Stromal cell of bone marrow (primary cell): ENCODE measurements at places on chromosomes 2 and 18.
A peak's percentile ranks its signal among the peaks of the same experiment; 100 is the strongest.

DNA sequence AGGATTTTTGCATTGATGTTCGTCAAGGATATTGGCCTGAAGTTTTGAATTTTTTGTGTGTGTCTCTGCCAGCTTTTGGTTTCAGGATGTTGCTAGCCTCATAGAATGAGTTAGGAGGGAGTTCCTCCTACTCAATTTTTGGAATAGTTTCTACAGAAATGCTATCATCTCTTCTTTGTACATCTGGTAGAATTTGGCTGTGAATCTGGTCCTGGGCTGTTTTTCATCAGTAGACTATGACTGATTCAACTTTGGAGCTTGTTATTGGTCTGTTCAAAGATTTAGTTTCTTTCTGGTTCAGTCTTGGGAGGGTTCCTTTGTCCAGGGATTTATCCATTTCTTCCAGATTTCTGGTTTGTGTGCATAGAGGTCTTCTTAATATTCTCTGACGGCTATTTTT, 166.7 kb downstream of the ST6GAL2 start:
- DNase-seq: no peak

DNA sequence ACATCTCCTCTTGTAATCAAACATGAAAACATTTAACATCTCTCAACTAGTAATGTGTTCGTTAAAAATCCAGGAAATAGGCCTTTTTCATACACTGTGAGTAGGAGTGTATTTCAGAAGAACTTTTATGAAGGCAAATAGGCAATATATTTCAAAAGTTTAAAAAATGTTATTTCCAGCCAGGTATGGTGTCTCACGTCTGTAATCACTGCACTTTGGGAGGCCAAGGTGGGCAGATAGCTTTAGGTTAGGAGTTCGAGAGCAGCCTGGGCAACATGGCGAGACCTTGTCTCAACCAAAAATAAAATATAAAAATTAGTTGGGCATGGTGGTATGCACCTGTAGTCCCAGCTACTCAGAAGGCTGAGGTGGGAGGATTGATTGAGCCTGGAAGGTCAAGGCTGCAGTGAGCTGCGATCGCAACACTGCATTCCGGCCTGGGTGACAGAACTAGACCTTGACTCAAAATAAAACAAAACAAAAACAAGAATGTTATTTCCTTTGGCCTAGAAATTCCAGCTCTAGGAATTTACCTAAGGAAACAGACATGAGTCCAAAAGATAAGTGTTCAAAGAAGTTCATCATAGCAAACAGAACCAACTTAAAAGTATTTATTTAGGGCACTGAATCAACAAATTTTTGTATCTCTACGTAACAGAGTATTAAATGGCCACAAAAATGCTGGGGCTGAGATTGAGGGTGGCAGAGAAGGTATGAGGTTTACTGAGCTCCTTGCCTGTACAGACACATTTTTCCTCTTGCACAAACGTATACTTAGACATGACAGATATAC, 14.9 kb downstream of the RBKS start:
- no peak for DNase-seq

DNA sequence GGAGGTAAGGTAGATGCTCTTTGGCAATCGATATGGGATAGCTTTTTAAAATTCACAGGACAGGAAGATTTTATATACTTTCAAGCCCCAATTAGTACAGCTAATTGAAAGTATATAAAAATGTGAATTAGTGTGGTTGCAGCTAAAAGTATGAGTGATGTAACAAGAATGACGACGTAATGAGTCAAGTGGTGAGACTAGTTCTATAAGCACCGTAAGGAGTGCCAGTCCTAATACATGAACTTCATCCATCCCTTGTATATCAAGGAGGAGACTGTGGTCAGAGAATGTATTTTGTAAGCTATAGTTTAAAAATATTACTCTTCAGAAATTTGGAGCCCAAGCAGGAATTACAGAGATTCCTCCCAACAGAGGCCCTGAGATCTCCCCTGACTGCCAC, 25.8 kb downstream of the DNAJC27 start:
- no peak for DNase-seq

DNA sequence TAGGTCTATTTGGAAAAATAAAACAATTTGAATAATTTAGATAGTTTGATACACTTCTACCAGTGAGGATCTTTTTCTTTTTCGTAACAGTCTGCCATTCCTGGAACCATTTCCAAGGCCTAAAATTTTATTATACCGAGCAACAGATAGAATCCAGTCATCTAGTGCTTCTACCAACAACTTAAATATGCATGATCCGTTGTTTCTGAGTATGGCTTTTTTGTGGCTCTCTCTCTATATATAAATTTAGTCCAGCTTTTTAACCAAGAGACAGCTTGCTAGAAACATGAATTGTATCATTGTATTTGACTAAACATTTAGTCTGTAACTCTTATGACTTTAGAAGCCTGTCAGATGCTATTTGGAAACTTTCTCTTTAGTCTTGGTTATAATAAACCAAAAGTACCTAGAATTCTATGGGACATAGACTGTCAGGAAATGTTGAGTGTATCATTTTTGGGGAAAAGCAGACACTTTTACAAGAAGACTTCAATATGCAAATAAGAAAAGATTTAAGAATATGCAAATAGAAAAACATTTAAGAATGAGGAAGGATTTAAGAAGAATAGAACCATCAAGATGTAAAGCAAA, 161.4 kb downstream of the ZEB2 start:
- no peak for DNase-seq

- no peak for DNase-seq
These were observed 11.1 kb upstream of the MYL12A start for GRCh38 chr18:3236470-3236869.

- no peak for DNase-seq
These were observed 110.9 kb downstream of the MYO3B start for GRCh38 chr2:170288859-170289258.

DNA sequence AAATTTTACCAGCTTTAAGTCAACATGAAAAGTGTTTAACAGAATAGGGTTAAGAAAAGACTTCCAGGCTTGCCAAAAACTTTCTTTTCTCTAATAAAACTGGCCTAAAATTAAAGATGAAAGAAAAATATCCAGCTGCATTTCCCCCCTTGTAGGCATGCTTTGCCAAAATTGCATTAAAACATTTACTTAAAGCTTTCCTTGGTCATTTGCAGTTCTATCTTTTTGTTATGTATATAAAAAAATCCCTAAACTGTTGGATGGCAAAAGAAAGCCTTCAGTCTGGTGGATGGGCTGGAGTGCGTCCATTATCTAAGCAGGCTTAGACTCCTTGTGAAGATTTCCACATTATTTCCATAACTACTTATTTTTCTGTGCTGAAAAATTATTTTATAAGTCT, 105.4 kb upstream of the DSEL start:
- no peak for DNase-seq

DNA sequence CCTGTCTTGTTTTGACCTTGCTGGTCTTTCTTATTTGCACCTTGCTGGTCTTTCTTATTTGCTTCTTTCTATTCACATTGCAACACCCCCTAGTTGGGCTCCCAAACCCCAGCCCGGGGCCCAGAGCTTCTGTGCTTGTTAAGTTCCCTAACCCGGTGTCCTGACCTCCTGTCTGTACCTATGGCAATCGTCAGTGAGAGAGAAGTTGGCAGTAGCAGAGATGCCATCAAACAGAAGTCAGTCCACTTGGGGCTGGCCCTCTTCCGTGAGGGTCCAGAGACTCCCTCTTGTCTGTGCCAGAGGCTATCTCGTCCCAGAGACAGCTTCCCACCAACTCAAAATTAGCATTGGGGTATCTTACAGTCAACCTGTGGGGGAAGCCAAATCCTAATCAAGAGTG, 55.7 kb downstream of the DPYSL5 start:
- DNase-seq: no peak

DNA sequence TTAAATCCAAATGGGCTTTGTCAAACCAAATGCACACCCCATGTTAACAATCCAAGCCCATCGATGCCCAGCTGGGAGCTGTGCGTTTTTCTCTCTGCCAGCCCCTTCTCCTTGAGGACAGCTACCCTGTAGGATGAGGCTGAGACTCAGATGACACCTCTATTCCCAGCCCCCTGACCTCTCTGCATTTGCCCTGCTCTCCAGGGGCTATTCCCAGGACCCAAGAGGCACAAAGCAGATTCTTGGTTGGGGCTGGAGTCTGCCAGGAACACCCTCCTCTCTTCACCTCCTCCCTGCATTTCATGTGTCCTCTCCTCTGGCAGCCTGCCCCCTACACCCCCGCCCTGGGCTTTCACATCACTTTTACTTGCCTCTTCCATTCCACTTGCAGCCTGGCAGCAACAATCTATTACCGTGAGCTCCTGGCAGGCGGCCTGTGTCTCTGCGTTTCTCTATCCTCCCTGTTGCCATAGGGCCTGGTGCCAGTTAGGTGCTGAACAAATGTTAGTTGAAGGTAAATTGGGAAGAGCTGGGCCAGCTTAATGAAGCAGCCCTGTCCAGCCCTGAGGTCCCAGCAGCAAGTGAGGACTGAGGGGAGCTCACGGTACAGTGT, 51.8 kb downstream of the ADD2 start:
- DNase-seq: no peak

- no peak for DNase-seq
These were observed 41.6 kb downstream of the SH3RF3 start for GRCh38 chr2:109170645-109171044.

DNA sequence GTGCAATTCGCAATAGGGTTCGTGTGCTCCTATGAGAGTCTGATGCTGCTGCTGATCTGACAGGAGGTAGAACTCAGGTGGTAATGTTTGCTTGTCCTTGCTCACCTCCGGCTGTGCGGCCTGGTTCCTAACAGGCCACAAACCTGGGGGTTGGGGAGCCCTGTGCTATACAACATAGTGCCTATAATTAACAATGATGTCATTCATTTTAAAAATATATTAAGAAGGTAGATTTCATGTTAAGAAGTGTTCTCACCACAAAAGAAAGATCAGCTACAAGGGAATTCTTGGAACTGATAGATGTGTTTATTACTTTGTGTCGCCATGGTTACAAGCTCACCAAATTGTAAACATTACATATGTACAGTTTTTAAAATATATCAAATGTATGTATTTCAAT, 200.5 kb downstream of the GRB14 start:
- DNase-seq: no peak

DNA sequence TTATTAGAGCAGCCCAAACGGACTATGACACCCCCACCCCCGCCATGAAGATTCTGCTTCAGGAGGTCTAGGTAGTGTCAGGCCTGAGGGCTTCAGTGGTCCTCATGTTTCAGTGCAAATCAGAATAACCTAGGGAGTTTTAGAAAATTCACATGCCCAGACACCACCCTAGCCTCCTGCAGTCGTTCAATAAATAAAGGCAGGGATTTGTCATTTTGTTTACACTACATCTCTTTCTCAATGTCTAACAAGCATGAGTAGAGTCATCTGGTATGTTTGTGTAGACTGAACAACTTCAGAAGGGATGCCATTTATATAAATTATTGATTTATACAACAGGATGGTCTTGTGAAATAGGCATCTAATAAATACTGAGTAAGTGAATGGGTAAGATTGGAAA, 112.1 kb upstream of the SERPINE2 start:
- no peak for DNase-seq

- DNase-seq: no peak
These were observed 1.5 kb upstream of the RRM2 start for GRCh38 chr2:10120877-10121574.

DNA sequence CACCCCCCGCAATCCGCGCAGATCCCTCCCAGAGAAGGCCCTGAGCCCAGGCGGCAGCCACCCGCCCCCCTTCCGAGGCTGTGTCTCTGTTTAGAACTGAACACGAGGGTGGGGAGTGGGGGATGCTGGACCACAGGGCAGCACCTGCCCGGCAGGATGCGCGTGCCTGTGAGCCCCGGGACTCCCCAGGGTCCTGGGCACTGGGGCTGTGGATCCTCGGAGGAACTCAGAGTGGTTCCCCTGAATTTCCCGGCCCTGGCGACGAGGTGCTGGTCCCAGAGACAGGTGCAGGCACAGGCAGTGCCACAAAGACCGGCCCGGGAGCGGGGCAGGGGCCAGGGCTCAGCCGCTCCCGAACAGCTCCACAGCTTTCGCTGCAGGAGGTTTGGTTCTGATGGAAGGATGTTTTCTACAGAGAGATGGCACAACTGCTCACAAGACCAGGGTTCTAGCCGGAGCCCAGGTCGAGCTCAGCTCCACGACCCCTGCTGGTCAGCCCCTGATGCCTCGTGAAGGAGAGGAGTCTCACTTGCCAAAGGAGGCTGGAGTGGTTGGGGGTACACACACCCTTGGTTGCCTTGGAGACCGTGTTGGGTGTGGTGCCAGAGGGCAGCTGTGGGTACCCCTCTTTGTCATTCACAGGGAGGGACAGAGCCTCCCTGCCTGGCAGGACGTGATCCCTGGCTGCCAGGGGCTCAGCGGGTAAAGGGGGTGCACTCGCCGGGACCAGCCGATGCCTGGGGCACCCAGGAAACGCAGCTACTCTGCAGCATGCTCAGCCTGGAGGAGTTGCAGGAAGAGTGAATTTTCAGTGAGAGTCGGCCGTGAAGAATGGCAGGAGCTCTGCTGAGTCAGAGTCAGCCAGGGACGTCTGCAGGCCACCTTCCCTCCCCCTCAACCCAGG, 4.4 kb upstream of the NEU4 start:
- no peak for DNase-seq

GRCh38 chr2:2940702-2941101, 436.9 kb downstream of the EIPR1 start:
- DNase-seq: no peak

- no peak for DNase-seq
These were observed 166.0 kb upstream of the STK17B start for GRCh38 chr2:196337208-196337953.

GRCh38 chr2:157627594-157628476, 829 bp downstream of the ACVR1C start:
- DNase-seq: no peak

- no peak for DNase-seq
These were observed 1579.2 kb upstream of the ACVR2A start for GRCh38 chr2:146265656-146266055.

- peak; percentile 28 for DNase-seq
These were observed 169.2 kb downstream of the TRIM43 start for GRCh38 chr2:95760806-95761525.

GRCh38 chr18:45376193-45376592, 239.1 kb upstream of the SLC14A2 start:
- no peak for DNase-seq

- peak; percentile 23 for DNase-seq
These were observed 21.7 kb downstream of the ZDBF2 start for GRCh38 chr2:206296128-206296527.

GRCh38 chr2:238985931-238986446, 138.1 kb downstream of the TWIST2 start:
- DNase-seq: no peak

DNA sequence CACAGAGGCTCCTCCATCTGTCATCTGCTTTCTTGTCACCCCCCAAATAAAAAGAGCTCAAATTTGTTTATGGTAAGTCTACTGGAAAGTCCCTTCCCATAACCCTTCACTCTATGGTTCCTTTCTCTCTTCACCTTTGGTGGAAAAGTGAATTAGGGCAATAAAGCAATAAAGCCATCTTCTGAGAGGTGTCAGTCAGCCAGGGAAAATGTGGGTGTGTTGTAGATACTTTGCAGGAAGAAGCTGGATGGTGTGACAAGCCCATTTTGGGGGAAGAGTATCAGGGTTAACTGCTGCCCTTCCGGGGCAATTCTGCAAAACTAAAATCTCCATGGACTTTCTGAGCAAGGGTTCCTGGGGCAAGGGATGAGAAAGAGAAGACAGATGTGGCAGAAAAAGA, 197.9 kb downstream of the SH3BP4 start:
- DNase-seq: no peak
